ENCODE measurements at places on chromosomes 12 and 14.

- H3K4me1 ChIP-seq, result no peaks in the 10 kb centered on the region
- H3K27ac ChIP-seq, result no peak overlapping the region
These were observed 82.0 kb upstream of the DYNC1H1 start for GRCh38 chr14:101882141-101882935.

DNA sequence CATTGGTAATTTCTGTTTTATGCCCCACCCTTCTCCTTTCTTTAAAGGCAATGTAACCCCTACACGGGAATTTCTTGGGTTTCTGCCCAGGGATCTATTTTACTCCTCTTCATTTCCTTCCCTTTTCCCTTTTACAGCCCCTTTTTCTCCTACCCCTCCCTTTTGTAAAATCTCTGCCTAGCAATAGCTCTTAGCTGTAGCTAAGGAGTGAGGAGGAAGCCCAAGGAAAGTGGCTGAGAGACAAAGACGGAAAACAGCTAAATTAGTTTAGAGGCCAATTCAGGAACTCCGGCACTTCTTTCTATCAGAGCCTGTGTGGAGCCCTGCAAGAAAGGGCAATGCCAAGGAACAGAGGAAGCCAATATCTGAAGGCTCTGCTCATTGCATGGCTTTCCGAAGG lies 40.3 kb downstream of the SOCS2 start:
- no peak for DNase-seq
- H3K4me3 ChIP-seq, result no peak overlapping the region
- no peak overlapping the region for H3K27ac ChIP-seq

GRCh38 chr12:132783917-132784531 lies 22.4 kb upstream of the ANKLE2 start:
- no peaks in the 10 kb centered on the region for H3K4me1 ChIP-seq
- H3K27ac ChIP-seq, result no peak overlapping the region
- H3K4me3 ChIP-seq, result no peak overlapping the region
- DNase-seq, result no peak
- no peaks in the 10 kb centered on the region for H3K27me3 ChIP-seq

DNA sequence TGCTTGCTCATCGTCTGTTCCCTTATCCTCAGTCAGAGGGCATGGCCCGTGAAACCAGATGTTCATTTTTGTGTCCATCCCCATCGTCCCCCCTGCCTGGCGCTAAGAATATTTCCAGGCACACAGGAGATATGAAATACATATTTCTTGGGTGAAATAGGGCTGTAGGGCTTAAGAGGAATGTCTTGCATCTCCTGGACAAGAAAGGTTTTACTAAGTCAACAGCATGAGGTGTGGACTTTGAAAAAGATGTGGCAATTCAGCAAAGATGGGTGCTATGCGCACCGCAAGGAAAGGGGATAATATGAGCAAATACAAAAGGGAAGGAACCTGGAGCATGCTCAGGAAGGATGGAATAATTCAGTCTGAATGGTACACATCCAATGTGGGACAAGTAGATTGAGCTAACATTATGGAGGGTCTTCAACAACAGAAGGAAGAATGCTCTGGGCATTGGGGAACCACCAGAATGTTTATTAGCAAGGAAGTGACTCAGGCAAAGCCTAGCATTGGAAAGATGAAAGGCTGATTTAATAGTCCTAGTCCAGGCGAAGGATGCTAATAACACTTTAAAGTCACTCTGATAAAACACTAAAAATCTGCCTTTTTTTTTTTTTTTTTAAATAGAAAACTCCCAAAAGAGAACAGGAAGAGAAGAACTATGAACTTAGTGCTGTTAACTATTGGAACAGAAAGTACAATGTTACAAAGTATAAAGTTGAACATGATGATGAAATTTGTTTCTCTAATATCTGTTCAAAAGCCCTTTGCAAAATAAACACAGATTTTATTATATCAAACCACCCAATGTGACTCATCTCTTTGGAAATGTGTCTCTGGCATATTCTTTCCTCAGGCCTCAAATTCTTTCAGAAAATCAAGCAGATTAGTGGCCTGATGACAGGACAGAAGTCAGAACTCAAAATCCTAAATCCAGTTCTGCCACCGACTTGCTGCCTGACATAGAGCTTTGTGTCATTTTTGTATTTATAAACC lies 449.5 kb downstream of the BCAT1 start:
- H3K36me3 ChIP-seq, result no peaks in the 10 kb centered on the region
- DNase-seq, result no peak
- H3K27me3 ChIP-seq, result no peaks in the 10 kb centered on the region

- no peaks in the 10 kb centered on the region for H3K36me3 ChIP-seq
- H3K4me3 ChIP-seq, result no peak overlapping the region
- DNase-seq, result no peak
- H3K27me3 ChIP-seq, result no peaks in the 10 kb centered on the region
- H3K4me1 ChIP-seq, result peaks cover 3% of the 10 kb centered on the region
These were observed 72.4 kb upstream of the USP44 start for GRCh38 chr12:95623554-95624170.

DNA sequence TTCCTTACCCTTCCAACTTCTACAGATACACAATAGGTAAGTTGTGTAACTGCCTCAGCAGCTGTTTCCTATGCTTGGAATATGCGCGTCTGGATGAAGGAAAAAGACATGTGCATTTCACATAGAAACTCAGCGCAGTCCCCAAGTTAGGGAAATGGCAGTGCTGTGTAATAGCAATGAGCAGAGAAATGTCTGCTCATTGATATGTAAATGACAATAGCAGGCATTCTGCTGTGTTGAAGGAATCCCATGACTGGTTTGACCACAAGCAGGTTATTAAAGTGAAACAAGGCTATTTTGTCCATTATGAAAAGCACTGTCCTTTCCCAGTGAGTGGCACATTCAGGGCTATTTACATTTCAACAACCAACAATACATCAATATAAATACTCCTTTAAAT lies 106.6 kb downstream of the BTG1 start:
- no peaks in the 10 kb centered on the region for H3K36me3 ChIP-seq
- H3K4me3 ChIP-seq, result no peak overlapping the region
- H3K27ac ChIP-seq, result no peak overlapping the region
- H3K4me1 ChIP-seq, result peaks cover 13% of the 10 kb centered on the region
- no peak for DNase-seq

DNA sequence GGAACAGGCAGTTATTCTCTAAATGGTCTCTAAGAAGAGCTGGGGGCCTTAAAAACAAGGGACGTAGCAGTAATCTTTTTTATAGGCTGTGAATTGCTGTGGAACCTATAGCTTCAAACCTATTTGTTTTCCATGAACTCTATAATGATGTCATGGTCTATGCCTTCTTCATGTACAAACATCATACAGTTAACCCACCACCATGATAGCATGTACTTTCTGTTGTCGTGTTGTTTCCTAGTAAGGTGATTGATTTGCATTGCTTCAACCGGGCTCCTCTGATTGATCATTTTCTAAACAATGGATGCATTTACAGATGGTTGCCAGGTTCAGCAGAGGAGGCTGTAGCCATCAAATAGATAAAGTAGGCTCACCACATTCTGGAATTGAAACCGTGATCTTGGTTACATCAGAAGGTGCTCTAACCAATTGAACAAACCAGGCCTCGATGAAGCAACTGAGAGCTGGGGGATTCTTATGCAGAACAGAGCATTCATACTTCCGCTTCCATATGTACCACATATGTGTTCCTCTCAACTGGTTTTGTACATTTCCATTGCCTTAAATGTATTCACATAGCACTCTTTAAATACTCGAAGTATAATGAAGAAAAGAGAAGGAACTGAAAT lies 25.6 kb upstream of the PCNX1 start:
- no peaks in the 10 kb centered on the region for H3K36me3 ChIP-seq
- no peak overlapping the region for H3K4me3 ChIP-seq
- no peak overlapping the region for H3K27ac ChIP-seq
- DNase-seq, result no peak
- no peaks in the 10 kb centered on the region for H3K4me1 ChIP-seq

GRCh38 chr12:94080341-94081009 lies 67.9 kb upstream of the PLXNC1 start:
- peaks cover 3% of the 10 kb centered on the region for H3K4me1 ChIP-seq
- no peaks in the 10 kb centered on the region for H3K36me3 ChIP-seq
- no peak overlapping the region for H3K4me3 ChIP-seq
- no peaks in the 10 kb centered on the region for H3K27me3 ChIP-seq
- H3K27ac ChIP-seq, result no peak overlapping the region

- H3K4me3 ChIP-seq, result no peak overlapping the region
- no peaks in the 10 kb centered on the region for H3K36me3 ChIP-seq
- no peaks in the 10 kb centered on the region for H3K27me3 ChIP-seq
- DNase-seq, result no peak
- H3K4me1 ChIP-seq, result peaks cover 14% of the 10 kb centered on the region
These were observed 607.1 kb downstream of the SOX5 start for GRCh38 chr12:23342407-23342806.

DNA sequence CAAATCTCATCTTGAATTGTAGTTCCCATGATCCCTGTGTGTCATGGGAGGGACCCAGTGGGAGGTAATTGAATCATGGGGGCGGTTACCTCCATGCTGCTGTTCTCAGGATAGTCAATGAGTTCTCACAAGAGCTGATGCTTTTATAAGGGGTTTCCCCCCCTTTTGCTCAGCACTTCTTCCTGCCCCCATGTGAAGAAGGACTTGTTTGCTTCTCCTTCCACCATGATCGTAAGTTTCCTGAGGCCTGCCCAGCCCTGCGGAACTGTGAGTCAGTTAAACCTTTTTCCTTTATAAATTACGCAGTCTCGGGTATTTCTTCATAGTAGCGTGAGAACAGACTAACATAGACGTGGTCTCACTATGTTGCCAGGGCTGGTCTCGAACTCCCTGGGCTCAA lies 56.1 kb upstream of the EIF5 start:
- H3K27ac ChIP-seq, result no peak overlapping the region
- H3K27me3 ChIP-seq, result peaks cover 8% of the 10 kb centered on the region
- peaks cover 23% of the 10 kb centered on the region for H3K4me1 ChIP-seq
- no peak overlapping the region for H3K4me3 ChIP-seq
- DNase-seq, result no peak
- H3K36me3 ChIP-seq, result no peaks in the 10 kb centered on the region

DNA sequence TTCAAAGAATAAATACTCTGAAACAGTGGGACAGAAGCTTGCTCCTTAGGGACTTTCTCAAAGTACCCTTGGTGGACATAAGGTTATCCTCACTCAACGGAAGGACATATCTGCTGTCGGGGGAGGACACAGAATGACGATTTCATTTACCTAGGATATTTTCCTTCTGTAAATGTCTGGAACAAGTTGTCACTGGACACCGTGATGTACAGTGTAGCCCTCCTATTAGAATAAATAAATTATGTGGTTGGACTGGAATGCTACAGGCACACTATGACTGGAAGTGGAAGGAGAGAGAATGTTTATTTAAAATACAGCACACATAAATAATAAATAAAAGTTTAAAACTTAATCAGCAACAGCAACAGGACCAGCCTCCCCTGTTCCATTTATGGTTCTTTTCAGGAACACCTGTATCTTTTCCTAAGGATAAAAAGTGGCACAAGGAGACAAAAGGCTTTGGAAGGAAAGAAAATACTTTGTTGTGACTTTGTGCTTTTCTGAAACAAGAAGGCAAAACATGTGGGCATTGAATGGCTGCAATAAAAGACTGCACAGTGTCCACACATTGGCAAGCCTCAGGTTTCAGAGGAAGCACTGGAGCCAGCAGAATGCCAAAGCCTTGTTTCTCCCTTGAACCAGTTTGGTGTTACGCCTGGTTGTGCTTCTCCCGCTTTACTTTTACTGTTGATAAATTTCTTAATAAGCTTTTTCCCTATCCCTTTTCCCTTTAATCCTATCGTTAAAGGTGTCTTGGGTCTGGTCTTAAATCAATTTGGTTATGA lies 36.8 kb downstream of the FGD4 start:
- H3K36me3 ChIP-seq, result no peaks in the 10 kb centered on the region
- H3K4me1 ChIP-seq, result no peaks in the 10 kb centered on the region
- H3K27ac ChIP-seq, result no peak overlapping the region
- no peak for DNase-seq

- peak overlapping the region; percentile 76 for H3K4me3 ChIP-seq
- H3K27ac ChIP-seq, result peak overlapping the region; percentile 69
- H3K36me3 ChIP-seq, result no peaks in the 10 kb centered on the region
- DNase-seq, result no peak
These were observed 9.8 kb upstream of the KDM2B start for GRCh38 chr12:121590476-121591143.

- H3K27me3 ChIP-seq, result no peaks in the 10 kb centered on the region
- H3K36me3 ChIP-seq, result no peaks in the 10 kb centered on the region
- no peak for DNase-seq
- H3K27ac ChIP-seq, result no peak overlapping the region
These were observed 926.8 kb downstream of the BCL11B start for GRCh38 chr14:98345161-98345560.

DNA sequence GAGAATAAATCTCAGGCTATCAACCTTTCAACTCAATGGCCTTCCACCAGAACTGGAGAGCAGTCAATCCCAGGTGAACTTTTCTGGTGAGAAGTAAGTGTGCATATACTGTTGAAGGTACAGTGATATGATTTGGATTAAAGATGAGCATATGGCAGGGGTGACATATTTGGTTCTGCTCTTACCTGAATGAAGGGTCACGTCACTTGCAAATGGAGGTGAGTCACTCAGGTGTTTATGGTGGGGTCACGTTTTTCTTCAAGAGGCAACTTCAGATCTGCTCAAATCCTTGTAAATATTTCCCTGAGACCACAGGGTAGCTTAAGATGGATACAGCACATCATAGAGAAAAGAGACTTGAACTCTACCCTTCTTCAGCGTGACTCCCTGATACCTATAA lies 143.2 kb downstream of the BRMS1L start:
- no peaks in the 10 kb centered on the region for H3K27me3 ChIP-seq
- no peak for DNase-seq
- no peaks in the 10 kb centered on the region for H3K4me1 ChIP-seq
- H3K27ac ChIP-seq, result no peak overlapping the region
- no peaks in the 10 kb centered on the region for H3K36me3 ChIP-seq

- H3K4me3 ChIP-seq, result no peak overlapping the region
- H3K36me3 ChIP-seq, result no peaks in the 10 kb centered on the region
- no peak for DNase-seq
These were observed 15.6 kb downstream of the BAG5 start for GRCh38 chr14:103546652-103547454.

- no peak overlapping the region for H3K27ac ChIP-seq
- H3K27me3 ChIP-seq, result no peaks in the 10 kb centered on the region
- H3K4me1 ChIP-seq, result peaks cover 46% of the 10 kb centered on the region
- DNase-seq, result no peak
- no peaks in the 10 kb centered on the region for H3K36me3 ChIP-seq
These were observed 244.6 kb downstream of the SLC41A2 start for GRCh38 chr12:104713444-104713843.

GRCh38 chr12:132211816-132212215 lies 67.6 kb downstream of the NOC4L start:
- no peak for DNase-seq
- no peaks in the 10 kb centered on the region for H3K4me1 ChIP-seq
- H3K36me3 ChIP-seq, result no peaks in the 10 kb centered on the region
- no peak overlapping the region for H3K27ac ChIP-seq
